ENCODE measurements at places on chromosomes 11 and 22.

GRCh38 chr11:78110351-78110750 lies 29.1 kb downstream of the ALG8 start:
- no peak for DNase-seq

DNA sequence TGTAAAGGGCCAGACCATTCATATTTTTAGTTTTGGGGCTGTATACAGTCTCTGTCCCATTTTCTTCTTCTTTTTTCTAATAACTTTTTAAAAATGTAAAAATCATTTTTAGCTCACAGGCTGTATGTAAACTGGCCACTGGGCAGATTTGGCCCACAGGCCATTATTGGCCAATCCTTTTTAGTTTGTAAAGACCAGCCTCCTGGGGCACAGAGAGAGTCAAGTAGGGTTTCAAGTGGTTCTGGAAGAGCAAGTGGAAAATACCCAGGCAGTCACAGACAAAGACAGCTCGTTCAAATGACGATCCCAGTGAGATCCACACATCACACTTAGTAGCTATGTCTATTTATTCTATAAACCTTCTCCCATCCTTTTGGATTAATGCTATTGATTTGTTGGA lies 150.2 kb upstream of the ARHGAP20 start:
- no peak for DNase-seq

- no peak for DNase-seq
These were observed 33.2 kb upstream of the FBLN1 start for GRCh38 chr22:45469281-45470073.

DNA sequence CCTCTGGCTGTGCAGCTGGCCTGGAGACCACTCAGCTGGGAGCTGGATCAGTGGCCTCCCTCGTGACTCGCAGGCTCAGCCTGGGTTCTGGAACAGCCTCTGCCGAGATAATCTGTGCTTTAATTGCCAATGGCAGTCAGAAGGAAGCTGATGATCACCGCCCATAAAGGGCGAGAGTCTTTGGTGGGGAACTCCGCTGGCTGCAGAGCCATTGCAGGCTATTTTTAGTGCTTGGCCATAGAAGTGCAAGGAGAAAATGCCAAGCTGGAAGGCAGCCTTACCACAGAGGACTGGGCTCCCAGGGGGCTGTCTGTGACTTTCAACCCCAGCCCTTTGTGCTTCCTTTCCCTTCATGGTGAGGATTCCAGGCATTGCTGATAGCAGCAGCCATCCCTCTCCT lies 62.2 kb upstream of the TENM4 start:
- DNase-seq = no peak

GRCh38 chr11:128219731-128220120 lies 367.6 kb downstream of the ETS1 start:
- DNase-seq = no peak

- DNase-seq = no peak
These were observed 75.8 kb upstream of the SESN3 start for GRCh38 chr11:95306801-95307200.
